H9 (cell line): ENCODE measurements at places on chromosomes 2 and 18. TPM values are rescaled to one million over a fixed set of nuclear protein-coding genes. Genes with fewer than 3 reads are reported as not detected.

GRCh38 chr18:9353596-9353995, 19.0 kb downstream of the TWSG1 start:
- DNase-seq: no peak
- no peaks in the 10 kb centered on the region for H3K27me3 ChIP-seq
- H3K4me3 ChIP-seq: no peak overlapping the region
- no peaks in the 10 kb centered on the region for H3K4me1 ChIP-seq
- no peaks in the 10 kb centered on the region for H3K36me3 ChIP-seq
- no peak overlapping the region for H3K27ac ChIP-seq

DNA sequence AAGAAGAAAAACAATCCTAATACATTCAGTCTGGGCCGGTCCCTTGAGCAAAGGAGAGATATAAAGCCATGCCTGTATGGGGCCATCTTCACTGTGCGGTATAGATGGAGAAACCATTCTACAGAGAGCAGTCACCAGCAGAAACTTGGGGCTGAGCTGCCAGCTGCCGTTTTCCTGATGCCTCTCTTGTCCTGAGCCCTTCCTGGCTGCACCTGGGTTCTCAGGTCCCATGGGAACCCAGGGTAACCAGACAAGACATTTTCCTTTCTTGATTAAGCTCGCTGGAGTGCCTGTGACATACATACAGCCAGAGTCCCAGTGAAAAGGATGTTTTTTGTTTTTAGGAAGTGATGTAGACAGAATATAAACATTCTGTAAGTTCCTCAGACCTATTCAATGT, 5.3 kb upstream of the METTL21A start:
- no peak overlapping the region for H3K27ac ChIP-seq
- no peak for DNase-seq
- no peaks in the 10 kb centered on the region; the same call in 1 of the 2 replicates for H3K4me1 ChIP-seq
- no peak overlapping the region for H3K4me3 ChIP-seq
- H3K27me3 ChIP-seq: no peaks in the 10 kb centered on the region

The ELOA2 gene
- not detected in 2 replicates for total RNA-seq

The LHCGR gene
- 0.33 and 0.44 TPM in 2 replicates for total RNA-seq

- no peak overlapping the region for H3K4me3 ChIP-seq
- H3K36me3 ChIP-seq: no peaks in the 10 kb centered on the region
- H3K27me3 ChIP-seq: no peaks in the 10 kb centered on the region; the same call in 1 of the 2 replicates
Measured at GRCh38 chr2:239553376-239554000, 152.7 kb upstream of the HDAC4 start.

GRCh38 chr2:165901620-165902298, 51.8 kb downstream of the TTC21B start:
- no peaks in the 10 kb centered on the region for H3K27me3 ChIP-seq
- DNase-seq: no peak
- no peaks in the 10 kb centered on the region for H3K4me1 ChIP-seq
- no peak overlapping the region for H3K27ac ChIP-seq
- H3K36me3 ChIP-seq: peaks cover 10% of the 10 kb centered on the region; the same call in 2 of the 3 replicates

The ACMSD gene
- not detected in 2 replicates for total RNA-seq

The CCL20 gene
- total RNA-seq: not detected in 2 replicates

DNA sequence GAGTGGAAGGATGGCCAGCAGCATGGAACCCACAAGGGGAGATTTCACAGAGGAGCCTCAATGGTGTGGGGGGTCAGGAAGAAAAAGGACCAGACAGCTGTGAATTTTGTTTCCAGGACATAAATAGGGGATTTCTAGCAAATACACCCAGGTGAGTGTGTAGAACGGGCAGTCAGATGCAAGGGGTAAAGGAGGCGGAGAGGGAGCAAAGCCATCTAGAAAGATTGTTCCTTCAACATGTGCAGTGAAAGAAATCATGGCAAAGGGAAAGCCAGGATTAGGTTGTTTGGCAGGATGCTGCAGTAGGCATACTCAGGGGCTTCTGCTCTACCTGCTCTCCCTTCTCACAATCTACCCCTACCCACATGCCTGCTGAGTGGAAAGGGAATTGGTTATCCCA, 119.4 kb upstream of the EPC2 start:
- no peaks in the 10 kb centered on the region for H3K27me3 ChIP-seq
- H3K4me1 ChIP-seq: no peaks in the 10 kb centered on the region; the same call in 1 of the 2 replicates
- H3K36me3 ChIP-seq: no peaks in the 10 kb centered on the region
- H3K4me3 ChIP-seq: no peak overlapping the region
- peak; percentile 10 for DNase-seq
- H3K27ac ChIP-seq: no peak overlapping the region

- no peaks in the 10 kb centered on the region for H3K36me3 ChIP-seq
- H3K4me1 ChIP-seq: no peaks in the 10 kb centered on the region
- no peaks in the 10 kb centered on the region for H3K27me3 ChIP-seq
- DNase-seq: no peak
- no peak overlapping the region for H3K4me3 ChIP-seq
Measured at GRCh38 chr18:3148930-3149535, 70.7 kb downstream of the MYOM1 start.

The SPATA3 gene
- not detected in 2 replicates for total RNA-seq

- no peak overlapping the region for H3K4me3 ChIP-seq
- no peak for DNase-seq
- H3K4me1 ChIP-seq: no peaks in the 10 kb centered on the region
- H3K27ac ChIP-seq: no peak overlapping the region
- peaks cover 84% of the 10 kb centered on the region for H3K36me3 ChIP-seq
Measured at GRCh38 chr2:151437630-151438029, 27.9 kb downstream of the RIF1 start.

The NBEAL1 gene
- 10.1 and 12.6 TPM in 2 replicates for total RNA-seq

The INO80B gene
- total RNA-seq: 17.6 and 22.6 TPM in 2 replicates

GRCh38 chr2:156343096-156343939, 10.8 kb upstream of the NR4A2 start:
- no peaks in the 10 kb centered on the region; the same call in 1 of the 2 replicates for H3K4me1 ChIP-seq
- H3K27me3 ChIP-seq: no peaks in the 10 kb centered on the region
- no peak overlapping the region for H3K27ac ChIP-seq
- H3K36me3 ChIP-seq: no peaks in the 10 kb centered on the region
- no peak for DNase-seq

DNA sequence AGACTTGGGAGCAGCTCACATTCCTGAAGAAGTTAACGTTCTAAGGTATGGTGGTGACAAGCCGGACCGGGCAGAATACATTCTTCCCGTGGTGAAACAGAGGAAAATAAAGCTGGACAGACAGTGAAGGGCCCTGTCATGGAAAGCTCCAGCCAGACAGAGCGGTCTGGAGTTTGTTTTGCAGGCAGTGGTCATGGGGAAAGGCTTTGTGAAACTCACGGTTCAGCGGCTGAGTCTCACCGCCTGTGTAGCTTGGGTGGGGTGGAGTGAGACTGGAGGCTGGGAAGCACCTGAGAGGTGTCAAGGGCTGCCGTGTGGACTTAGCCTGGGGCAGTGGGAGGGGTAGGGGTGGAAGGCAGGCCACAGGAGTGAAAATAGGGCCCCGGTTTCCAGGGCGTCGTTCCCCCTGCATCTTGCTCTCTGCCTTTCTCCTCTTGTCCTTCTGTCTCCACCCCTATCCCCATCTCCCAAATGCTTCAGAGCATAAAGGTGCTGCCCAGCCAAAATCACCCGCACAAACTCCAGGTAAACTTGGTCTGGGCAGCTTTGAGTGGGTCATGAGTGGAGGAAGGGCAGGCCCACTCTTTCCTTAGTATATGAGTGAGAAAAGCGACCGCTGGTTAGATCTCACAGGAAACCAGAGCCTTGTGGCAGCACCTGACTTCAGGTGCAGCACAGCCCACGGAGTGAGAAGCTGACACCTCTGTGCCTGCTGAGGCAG, 11.4 kb upstream of the SLC20A1 start:
- no peaks in the 10 kb centered on the region for H3K27me3 ChIP-seq
- H3K4me3 ChIP-seq: no peak overlapping the region
- peaks cover 6% of the 10 kb centered on the region for H3K4me1 ChIP-seq
- H3K27ac ChIP-seq: no peak overlapping the region
- DNase-seq: no peak
- no peaks in the 10 kb centered on the region; the same call in 2 of the 3 replicates for H3K36me3 ChIP-seq

DNA sequence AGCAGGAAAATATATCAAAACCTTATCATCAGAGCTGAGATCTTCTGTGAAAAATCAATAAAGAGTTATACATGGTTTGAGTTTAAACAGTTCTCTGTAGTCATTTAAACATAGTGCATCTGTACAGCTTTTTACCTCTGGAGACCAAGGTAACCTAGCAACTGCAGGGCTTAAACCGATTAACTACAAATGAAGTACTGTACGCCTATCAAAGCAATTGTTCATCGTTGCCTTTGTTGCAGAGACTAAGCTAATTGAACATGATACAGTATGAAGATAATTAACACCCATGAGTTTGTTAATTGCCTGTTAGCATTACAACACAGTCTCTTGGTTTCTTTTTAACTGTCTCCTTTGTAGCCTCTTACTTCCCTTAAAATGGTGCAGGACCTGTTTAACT, 147.9 kb downstream of the LNPK start:
- no peak overlapping the region for H3K4me3 ChIP-seq
- H3K4me1 ChIP-seq: peaks cover 9% of the 10 kb centered on the region
- no peaks in the 10 kb centered on the region for H3K36me3 ChIP-seq
- DNase-seq: no peak
